ENCODE measurements at places on chromosomes 2 and 18. TPM values are rescaled to one million over a fixed set of nuclear protein-coding genes. Genes with fewer than 3 reads are reported as not detected.

The OTOS gene
- total RNA-seq = not detected

The KLHL14 gene
- total RNA-seq = not detected

The ASB1 gene
- total RNA-seq = 34.3 TPM

The ALLC gene
- total RNA-seq = not detected

The NEU2 gene
- total RNA-seq = not detected

The UPP2 gene
- total RNA-seq = not detected

The LRRC30 gene
- total RNA-seq = not detected

The ALPP gene
- not detected for total RNA-seq

The LOXL3 gene
- 1.4 TPM for total RNA-seq

The TWIST2 gene
- 24.1 TPM for total RNA-seq

The CD226 gene
- total RNA-seq = 0.75 TPM

The NDC80 gene
- total RNA-seq = 34.1 TPM

The LRRTM4 gene
- total RNA-seq = not detected

The ACADL gene
- total RNA-seq = not detected

The TUBB8B gene
- total RNA-seq = 0.67 TPM

The ACVR1C gene
- total RNA-seq = 0.07 TPM

The RAX gene
- total RNA-seq = not detected

The OST4 gene
- 368 TPM for total RNA-seq

The GBX2 gene
- 0.24 TPM for total RNA-seq

The SLC35G4 gene
- not detected for total RNA-seq

The TMEM169 gene
- total RNA-seq = 0.11 TPM

The CYS1 gene
- 0.20 TPM for total RNA-seq

The ATOH8 gene
- not detected for total RNA-seq

The EPAS1 gene
- total RNA-seq = 47.3 TPM

The NGEF gene
- not detected for total RNA-seq

The MATN3 gene
- total RNA-seq = 4.3 TPM

The SLC16A14 gene
- 0.92 TPM for total RNA-seq

The KLHL29 gene
- 6.4 TPM for total RNA-seq

The CTLA4 gene
- not detected for total RNA-seq

The HOXD12 gene
- total RNA-seq = not detected

The POTEJ gene
- not detected for total RNA-seq

The EIF2B4 gene
- total RNA-seq = 39.9 TPM

The SLC30A3 gene
- total RNA-seq = not detected

The CNDP1 gene
- total RNA-seq = not detected

The PAX8 gene
- 7.0 TPM for total RNA-seq

The TDRD15 gene
- total RNA-seq = not detected

All from foreskin keratinocyte (primary cell).